ENCODE measurements at places on chromosomes 7 and 10. TPM values are rescaled to one million over a fixed set of nuclear protein-coding genes. Genes with fewer than 3 reads are reported as not detected.

The ARHGEF5 gene
- 7.8 TPM for total RNA-seq

The CUL2 gene
- 43.7 TPM for total RNA-seq

The ENTPD1 gene
- 22.7 TPM for total RNA-seq

The KDM7A gene
- 62.5 TPM for total RNA-seq

The LRMDA gene
- total RNA-seq, result not detected

The BTRC gene
- 17.6 TPM for total RNA-seq

The CYP3A4 gene
- total RNA-seq, result not detected

The HILPDA gene
- total RNA-seq, result 4.5 TPM

The VWA2 gene
- total RNA-seq, result 0.27 TPM

The KCNMA1 gene
- not detected for total RNA-seq

The AQP1 gene
- not detected for total RNA-seq

The GPR146 gene
- 11.7 TPM for total RNA-seq

The HOXA6 gene
- total RNA-seq, result not detected

The SMO gene
- total RNA-seq, result not detected

The MGAM2 gene
- total RNA-seq, result not detected

The GPER1 gene
- not detected for total RNA-seq

The ARL5B gene
- total RNA-seq, result 9.7 TPM
